ENCODE measurements at places on chromosomes 5 and 9. TPM values are rescaled to one million over a fixed set of nuclear protein-coding genes. Genes with fewer than 3 reads are reported as not detected.

The CNTNAP3B gene
- total RNA-seq, result 15.0 TPM

The LHX3 gene
- under 0.01 TPM for total RNA-seq

The ARHGEF39 gene
- 0.36 TPM for total RNA-seq

The PFDN1 gene
- total RNA-seq, result 65.9 TPM

The SPAG8 gene
- total RNA-seq, result 2.2 TPM

The PHF24 gene
- not detected for total RNA-seq

The ADAMTS19 gene
- not detected for total RNA-seq

The CDX1 gene
- total RNA-seq, result 0.36 TPM

The HMCN2 gene
- total RNA-seq, result under 0.01 TPM

The CD14 gene
- 1.8 TPM for total RNA-seq

The LYRM7 gene
- total RNA-seq, result 4.7 TPM

The RICTOR gene
- 50.7 TPM for total RNA-seq

The PCDHB9 gene
- 1.8 TPM for total RNA-seq

The SARDH gene
- 10.9 TPM for total RNA-seq

The STING1 gene
- total RNA-seq, result 46.3 TPM

The WNK2 gene
- not detected for total RNA-seq

The KLHL3 gene
- 6.2 TPM for total RNA-seq

The ADAMTSL1 gene
- total RNA-seq, result 70.1 TPM

The DRD1 gene
- under 0.01 TPM for total RNA-seq

- no peak for DNase-seq
These were observed 34.0 kb downstream of the TNFSF8 start for GRCh38 chr9:114896344-114896743.

DNA sequence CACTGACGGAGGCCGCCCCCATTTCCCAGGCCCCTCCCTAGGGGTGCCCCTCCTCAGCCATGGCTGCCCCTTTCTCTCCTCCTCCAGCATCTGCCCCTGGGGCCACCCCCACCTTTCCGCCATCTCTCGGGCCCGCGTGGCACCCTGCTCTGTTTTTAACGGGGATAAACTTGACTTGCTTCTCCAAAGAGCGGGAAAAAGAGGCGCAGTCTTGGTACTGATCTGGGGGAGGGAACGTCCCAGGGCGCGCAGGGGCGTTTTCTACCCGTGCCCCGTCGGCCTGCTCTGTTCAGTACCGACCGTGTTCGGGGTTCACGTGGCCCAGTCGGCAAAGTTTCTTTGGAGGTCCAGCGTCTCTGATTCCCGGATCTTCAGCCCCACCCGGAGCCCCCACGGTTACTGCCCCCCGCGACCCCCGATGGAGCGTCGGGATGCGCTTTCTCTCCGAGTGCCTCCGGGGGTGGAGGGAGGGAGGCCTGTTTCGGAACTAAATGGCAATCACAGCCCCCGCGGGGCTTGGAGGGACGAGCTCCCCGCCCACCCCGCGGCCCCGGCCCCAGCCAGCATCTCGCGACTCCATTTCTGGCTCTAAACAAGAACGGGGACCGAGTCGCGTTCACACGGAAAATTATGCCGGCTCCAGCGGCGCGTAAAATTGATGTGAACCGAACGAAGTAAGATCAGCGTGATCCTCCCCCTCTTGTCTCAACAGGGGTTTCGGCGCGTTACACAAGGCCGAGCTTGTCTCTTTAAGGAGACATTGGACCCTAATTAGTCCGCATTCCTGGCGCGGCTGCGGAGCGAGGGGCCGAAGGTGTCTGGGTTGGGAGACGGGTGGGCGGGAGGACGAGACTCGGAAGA lies 1.1 kb upstream of the TLE4 start:
- peak; percentile 92 for DNase-seq

- peak; percentile 80 for DNase-seq
These were observed 198.8 kb downstream of the AUH start for GRCh38 chr9:91162784-91163443.

DNA sequence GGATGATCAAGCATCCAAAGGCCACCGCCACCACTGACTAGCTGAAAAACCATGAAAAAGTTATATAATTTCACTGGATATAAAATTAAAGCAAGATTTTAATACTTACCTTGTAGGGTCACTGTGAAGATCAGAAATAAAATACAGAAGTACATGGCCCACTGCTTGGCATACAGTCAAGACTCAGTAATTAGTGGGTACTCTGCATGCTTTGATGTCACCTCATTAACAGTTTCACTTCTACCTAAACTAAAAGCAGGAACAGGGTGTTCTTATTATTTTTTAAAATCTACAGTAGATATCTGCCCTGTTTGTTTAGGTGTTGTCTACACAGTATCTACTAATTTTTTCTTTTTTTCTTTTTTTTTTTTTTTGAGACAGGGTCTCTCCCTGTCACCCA lies 66.4 kb downstream of the NFIB start:
- DNase-seq, result no peak

DNA sequence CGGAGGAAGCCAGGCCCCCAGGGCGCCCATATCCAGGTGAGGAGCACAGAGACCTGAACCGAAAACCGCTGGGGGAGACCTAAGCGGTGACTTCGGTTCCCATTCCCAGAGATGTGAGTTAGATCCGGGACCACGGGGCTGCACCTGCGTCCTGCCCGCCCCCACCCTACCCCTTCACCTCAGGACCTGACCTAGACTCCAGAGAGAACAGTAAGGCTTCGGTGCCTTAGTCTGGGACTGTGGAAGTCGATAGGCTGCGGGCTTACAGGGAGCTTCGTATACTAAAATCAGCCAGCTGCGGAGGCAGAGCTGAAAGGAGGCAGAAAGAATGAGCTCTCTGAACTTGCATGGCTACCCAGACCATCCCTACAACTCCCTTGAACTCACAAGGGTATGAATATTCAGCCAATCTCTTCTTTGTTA lies 518 bp upstream of the FAM13B start:
- no peak for DNase-seq

- DNase-seq, result no peak
These were observed 128.0 kb upstream of the MSX2 start for GRCh38 chr5:174596429-174596828.

DNA sequence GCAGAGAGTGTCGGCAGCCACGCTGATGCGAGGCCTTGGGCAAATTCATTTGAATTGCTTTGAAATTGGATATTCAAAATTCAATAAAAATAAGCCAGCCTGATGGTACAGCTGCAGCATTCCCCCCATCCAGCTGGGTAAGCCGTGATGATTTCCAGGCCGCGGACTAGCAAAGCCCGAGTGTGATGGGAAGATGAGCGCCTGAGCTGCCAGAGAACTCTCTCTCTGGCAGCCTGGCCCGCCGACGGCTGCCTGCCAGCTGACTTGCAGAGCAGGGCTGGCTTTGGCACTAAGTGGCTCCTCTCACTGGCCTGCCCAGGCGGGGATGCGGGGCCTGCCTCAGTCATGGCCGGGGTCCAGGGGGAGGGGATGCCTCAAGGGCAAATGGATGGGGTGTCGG lies 268.3 kb upstream of the WWC1 start:
- no peak for DNase-seq

DNA sequence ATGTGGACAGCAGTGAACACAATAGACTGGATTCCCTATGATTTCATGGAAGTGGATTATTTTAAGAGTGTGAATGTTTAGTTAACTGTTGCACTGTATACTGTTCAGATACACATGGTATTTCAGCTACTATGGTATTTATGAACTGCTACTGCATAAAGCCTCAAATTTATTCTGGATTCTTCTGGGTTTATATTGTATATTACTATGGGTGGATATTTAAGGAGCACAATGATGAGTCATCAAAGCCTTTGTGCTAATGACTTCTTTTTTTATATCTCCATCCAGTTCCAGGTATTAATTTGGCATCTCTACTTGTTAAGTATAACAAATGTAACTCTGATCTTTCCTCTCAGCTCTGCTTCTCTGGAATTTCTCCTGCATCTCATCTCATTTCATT lies 6.8 kb downstream of the KDM4C start:
- no peak for DNase-seq

- DNase-seq, result no peak
These were observed 7.7 kb upstream of the DPM2 start for GRCh38 chr9:127945338-127945737.

- DNase-seq, result no peak
These were observed 14.4 kb downstream of the ZNF462 start for GRCh38 chr9:106877345-106877744.

GRCh38 chr5:138998521-138998920 lies 123.4 kb upstream of the LRRTM2 start:
- DNase-seq, result no peak

- no peak for DNase-seq
These were observed 173.2 kb downstream of the GABRB2 start for GRCh38 chr5:161373345-161373707.

DNA sequence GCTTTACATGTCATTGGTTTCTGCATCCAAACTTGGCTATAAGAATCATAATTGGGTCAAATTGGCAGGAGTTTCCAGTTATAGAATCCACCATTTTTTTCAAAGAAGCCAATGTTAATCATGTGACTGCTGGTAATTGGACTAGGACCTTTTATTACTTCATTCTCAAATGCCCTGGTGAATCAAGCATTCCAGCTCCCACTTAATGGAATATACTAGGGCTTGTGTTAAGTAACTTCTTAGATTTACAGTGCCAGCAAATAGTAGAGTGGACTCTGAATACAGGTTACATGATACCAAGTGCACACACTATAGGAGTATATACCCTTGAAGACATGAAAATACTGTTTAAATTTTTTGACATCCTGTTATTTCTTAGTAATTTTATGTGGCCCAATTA lies 96.7 kb downstream of the NUDT12 start:
- no peak for DNase-seq

- peak; percentile 98 for DNase-seq
These were observed 9.7 kb downstream of the ORM2 start for GRCh38 chr9:114339130-114339908.

- peak; percentile 94 for DNase-seq
These were observed 24.5 kb upstream of the DUSP1 start for GRCh38 chr5:172795318-172795977.

- DNase-seq, result no peak
These were observed 243.5 kb upstream of the CCNG1 start for GRCh38 chr5:163193886-163194285.

GRCh38 chr5:135740475-135740874 lies 94.0 kb upstream of the SLC25A48 start:
- no peak for DNase-seq

- no peak for DNase-seq
These were observed 32.5 kb upstream of the MIER3 start for GRCh38 chr5:56984445-56984844.

DNA sequence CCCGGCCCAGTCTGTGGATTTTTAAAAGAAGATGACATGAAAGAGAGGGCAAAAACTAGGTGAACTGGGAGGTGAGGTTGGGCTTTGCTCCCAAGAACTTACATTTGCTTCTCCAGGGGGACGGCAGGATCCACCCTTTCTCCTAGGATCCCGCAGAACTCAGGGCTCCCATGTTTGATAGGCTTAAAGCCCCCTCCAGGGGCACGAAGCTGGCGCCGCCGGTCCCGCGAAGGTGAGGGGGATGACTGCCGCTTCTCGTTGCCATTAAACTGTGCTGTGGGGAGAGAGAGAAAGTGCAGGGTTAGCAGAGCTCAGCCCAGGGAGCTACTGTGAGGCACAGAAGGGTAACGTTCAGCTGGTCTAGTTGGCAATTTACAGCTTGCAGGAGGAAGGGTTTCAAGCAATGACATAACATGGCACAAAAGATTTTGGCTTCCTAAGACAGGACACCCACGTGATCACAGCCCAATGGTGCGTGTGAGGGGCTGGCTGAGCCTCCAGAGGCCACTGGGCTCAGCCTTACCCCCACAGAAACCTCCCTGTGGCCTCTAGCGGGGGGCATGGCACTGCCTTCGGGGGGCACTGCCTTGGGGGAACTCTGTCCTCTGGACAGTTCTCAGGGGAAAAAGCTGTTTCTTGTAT lies 52.0 kb upstream of the SLC25A51 start:
- peak; percentile 3 for DNase-seq

DNA sequence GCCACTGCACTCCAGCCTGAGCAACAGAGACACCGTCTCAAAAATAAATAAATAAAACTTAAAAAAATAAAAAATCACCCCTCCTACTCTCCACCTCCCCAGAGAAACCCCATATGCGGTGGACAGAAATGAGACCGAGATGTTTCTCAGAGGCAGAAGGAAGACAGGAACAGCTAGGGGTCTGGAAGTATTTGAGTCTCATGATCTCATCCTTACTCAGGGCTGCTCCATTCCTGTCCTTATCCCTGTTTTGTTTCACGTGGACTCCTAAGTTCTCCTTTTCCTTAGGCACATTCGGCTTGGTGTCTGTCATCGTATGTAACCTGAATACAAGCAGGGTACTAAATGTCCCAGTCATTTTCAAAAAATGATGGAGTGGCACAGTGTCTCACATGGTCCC lies 76.1 kb downstream of the C9orf50 start:
- peak; percentile 91 for DNase-seq

DNA sequence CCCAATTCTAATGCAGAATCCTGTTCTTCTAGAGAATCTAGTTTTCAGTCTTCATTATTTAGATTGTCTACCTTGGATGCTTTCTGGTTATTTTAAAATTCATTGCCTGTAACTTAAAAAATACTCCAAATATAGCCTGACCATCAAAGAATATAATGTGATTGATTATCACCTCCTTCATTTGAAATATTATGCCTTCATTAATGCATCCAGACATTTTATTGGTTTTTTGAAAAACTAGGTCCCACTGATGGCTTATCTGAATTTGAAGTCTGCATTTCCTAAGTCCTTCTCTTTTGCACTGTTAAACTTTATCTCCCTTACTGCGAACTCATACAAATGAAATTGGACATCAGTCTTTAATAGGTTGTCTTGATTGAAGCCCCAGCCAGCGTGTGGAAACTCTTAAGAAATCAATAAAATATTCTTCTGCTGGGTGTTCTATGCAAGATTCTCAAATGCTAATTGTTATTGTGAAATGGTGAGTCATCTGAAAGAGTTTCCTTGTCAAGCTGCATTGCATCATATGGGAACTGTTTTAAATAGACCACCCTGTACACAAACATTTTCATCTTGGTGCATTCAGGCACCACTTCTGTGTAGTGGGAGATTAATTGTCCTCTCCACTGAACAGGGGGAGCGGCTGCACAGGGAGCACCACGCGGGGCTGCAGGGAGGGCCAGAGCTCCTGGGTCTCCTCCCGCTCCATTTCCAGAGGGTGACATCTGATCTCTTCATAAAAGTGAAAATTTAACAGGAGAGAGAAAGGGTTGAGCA lies 92.3 kb upstream of the FANCC start:
- no peak for DNase-seq

GRCh38 chr9:129095170-129095667 lies 14.3 kb downstream of the DOLPP1 start:
- DNase-seq, result peak; percentile 38

GRCh38 chr5:43110606-43111170 lies 10.0 kb upstream of the ZNF131 start:
- no peak for DNase-seq

GRCh38 chr9:78830301-78830700 lies 533.4 kb downstream of the PSAT1 start:
- no peak for DNase-seq

DNA sequence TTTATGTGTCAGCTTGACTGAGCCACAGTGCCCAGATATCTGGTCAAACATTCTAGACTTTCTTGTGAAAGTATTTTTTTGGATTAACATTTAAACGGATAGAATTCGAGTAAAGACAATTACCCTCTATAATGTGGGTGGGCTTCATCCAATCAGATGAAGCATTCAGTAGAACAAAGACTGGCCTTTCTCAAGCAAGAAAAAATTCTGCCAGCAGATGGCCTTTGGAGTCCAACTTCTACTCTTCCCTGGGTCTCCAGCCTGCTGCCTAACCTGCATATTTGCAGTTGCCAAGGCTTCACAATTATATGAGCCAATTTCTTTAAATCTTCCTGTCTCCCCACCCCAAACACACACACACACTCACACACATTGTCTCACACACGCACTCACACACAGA lies 86.4 kb downstream of the MED10 start:
- DNase-seq, result no peak
